ENCODE measurements at places on chromosomes 7 and 10. TPM values are rescaled to one million over a fixed set of nuclear protein-coding genes. Genes with fewer than 3 reads are reported as not detected.

GRCh38 chr7:103995554-103995953 lies 6.1 kb upstream of the RELN start:
- DNase-seq = no peak
- H3K4me3 ChIP-seq = no peak overlapping the region
- H3K27me3 ChIP-seq = peaks cover 16% of the 10 kb centered on the region
- peaks cover under 1% of the 10 kb centered on the region for H3K4me1 ChIP-seq
- no peaks in the 10 kb centered on the region for H3K36me3 ChIP-seq
- H3K27ac ChIP-seq = no peak overlapping the region

- H3K27me3 ChIP-seq = no peaks in the 10 kb centered on the region
- no peak overlapping the region for H3K4me3 ChIP-seq
- no peaks in the 10 kb centered on the region for H3K4me1 ChIP-seq
- no peaks in the 10 kb centered on the region for H3K36me3 ChIP-seq
- DNase-seq = no peak
- no peak overlapping the region for H3K27ac ChIP-seq
Observed at GRCh38 chr10:56715262-56715661, 354.2 kb upstream of the ZWINT start.

- no peak overlapping the region for H3K27ac ChIP-seq
- H3K36me3 ChIP-seq = no peaks in the 10 kb centered on the region
- no peak for DNase-seq
- H3K27me3 ChIP-seq = peaks cover 7% of the 10 kb centered on the region
- no peak overlapping the region for H3K4me3 ChIP-seq
Observed at GRCh38 chr7:103593691-103594090, 147.7 kb upstream of the SLC26A5 start.

The EXOC4 gene
- 90.1 TPM for total RNA-seq

The NEUROD6 gene
- not detected for total RNA-seq
